NCI-H510A treated with DMSO at 0.1 percent for 48 hours (cell line): ENCODE measurements at places on chromosomes 2 and 18.

DNA sequence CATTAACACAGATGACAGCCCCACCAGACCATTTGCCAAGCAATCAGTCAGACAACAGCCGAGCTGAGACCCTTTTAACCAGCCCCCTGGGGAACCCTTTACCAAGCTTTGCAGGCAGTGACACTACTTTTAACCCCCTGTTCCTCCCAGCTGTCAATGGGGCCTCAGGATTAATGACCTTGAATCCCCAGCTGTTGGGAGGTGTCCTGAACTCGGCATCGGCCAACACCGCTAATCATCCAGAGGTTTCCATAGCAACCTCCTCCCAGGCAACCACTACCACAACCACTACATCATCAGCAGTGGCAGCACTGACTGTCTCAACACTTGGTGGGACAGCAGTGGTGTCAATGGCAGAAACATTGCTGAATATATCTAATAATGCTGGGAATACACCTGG, 160.9 kb upstream of the EPC2 start:
- no peak for DNase-seq

DNA sequence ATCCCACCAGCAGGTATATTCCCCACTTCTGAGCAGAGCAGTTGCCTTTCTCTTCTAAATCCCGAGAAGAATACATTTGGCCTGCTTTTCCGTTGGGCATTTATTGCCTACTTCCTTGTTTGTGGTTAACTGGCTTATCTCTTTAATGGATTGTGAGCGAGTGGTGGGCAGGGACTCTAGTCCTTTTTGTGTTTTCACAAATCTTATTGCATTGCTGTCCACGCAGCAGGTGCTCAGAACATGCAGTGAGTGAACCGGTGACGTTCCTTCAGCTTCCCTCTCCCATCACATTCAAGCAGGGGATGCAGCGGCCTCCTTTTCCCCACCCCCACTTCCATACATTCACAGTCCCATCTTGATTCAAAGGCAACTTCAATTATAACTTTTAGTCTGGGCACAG, 28.9 kb upstream of the GAREM2 start:
- DNase-seq, result no peak

GRCh38 chr2:45855374-45855773, 203.9 kb downstream of the PRKCE start:
- DNase-seq, result no peak

DNA sequence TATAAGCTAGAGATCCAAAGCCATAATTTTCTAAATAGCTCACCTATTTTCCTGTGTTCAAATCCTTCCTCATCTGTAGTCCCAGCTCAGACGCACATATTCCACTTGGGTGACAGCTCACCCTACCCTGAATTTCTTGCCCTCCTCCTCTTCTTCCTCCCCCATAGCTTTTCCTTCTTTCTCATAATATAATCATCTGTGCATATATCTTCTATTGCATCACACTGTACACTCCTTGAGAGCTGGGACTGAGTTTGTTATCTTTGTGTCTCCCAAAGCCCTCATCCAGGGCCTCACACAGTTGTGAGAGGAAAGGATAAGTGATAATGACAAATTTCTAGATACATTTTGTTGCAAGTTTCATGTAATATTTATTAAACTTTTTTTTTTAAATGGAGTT, 55.9 kb upstream of the RTN4 start:
- no peak for DNase-seq

- DNase-seq, result no peak
Measured at GRCh38 chr2:11075221-11075620, 80.0 kb upstream of the SLC66A3 start.

DNA sequence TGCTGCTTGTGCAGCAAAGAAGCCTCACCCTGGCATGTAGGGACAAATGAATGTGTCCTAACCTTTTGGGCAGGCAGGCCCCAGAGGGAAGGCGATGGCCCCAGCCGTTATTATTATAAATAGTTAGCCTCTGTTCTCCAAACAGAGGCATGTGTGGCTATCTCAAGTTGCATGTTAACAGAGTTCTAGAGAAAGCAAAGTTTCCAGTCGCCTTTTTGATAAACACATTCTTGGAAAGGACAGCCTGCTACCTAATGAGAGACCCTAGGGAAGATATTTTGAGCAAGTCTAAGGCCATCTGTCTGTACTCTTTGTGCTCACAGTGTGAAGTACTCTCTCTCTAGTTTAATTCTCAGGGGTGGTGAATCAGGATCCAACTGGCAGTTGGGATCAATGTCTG, 97.4 kb upstream of the FHL2 start:
- DNase-seq, result no peak
